GM23248 (cell line): ENCODE measurements at places on chromosomes 16 and 17.

DNA sequence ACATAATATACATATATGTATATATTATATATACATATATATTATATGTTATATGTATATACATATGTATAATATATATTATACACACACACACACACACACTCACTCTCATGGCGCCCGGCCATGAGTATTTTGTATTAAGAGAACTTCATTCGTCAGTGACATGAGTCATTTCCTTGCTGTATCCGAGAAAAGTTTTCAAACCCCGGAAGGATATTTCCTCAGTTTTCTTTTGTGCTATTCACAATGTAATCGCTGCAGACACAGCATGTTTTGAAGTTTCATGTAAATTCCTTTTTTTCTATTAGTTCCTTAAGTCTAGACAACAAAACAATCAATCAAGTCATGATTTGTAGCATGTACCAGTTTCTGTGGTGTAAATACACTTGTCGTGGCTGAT lies 33.3 kb downstream of the OR1D5 start:
- H3K36me3 ChIP-seq: no peaks in the 10 kb centered on the region
- H3K4me3 ChIP-seq: no peak overlapping the region
- H3K27ac ChIP-seq: no peak overlapping the region
- no peaks in the 10 kb centered on the region for H3K27me3 ChIP-seq
- no peaks in the 10 kb centered on the region for H3K4me1 ChIP-seq
- DNase-seq: peak; percentile 83

DNA sequence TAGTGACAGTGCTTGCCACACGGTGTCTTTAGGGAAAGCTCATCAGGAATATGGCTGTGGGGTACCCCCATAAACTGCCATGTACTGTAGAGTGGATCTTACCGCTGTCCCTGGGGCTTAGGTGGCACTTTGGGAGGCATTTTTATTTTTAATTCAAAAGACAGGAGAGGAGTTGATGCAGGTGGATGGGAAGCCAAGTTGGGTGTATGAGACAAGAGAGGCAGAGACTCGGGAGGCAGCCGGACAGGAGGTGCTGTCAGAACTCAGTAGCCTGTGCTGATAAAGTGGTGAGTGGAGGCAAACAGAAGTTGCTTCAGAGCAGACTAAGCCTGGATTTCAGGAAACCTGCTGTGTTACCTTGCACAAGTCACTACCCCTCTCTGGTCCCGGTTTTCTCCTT lies 185.9 kb downstream of the TMEM132E start:
- H3K4me3 ChIP-seq: no peak overlapping the region
- DNase-seq: no peak
- H3K36me3 ChIP-seq: no peaks in the 10 kb centered on the region
- H3K27ac ChIP-seq: no peak overlapping the region
- H3K27me3 ChIP-seq: no peaks in the 10 kb centered on the region
- no peaks in the 10 kb centered on the region for H3K4me1 ChIP-seq

- DNase-seq: peak; percentile 62
- no peak overlapping the region for H3K27ac ChIP-seq
- no peak overlapping the region for H3K4me3 ChIP-seq
- H3K27me3 ChIP-seq: peaks cover 24% of the 10 kb centered on the region
- no peaks in the 10 kb centered on the region for H3K4me1 ChIP-seq
- no peaks in the 10 kb centered on the region for H3K36me3 ChIP-seq
Measured at GRCh38 chr17:78133971-78134898, 3.7 kb downstream of the TMC8 start.

DNA sequence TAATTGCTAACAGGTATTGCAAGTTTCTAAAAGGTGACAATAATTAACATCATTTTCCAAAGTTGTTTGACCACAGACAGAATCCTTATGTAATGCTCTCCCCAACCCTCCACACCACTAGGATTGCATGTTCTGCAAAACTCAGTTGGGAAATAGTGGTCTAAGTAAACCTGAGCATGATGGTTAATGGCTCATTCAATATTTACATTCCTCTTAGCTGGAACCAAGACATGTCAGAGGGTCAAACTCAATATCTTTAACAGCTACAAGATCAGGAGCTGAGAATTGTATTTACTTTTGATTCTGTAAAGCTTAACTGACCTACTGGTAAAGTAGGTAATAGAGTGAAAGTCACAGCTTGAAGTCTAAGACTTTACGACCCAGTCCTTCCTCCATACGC lies 10.2 kb downstream of the MFSD6L start:
- no peak overlapping the region for H3K4me3 ChIP-seq
- no peaks in the 10 kb centered on the region for H3K4me1 ChIP-seq
- no peak overlapping the region for H3K27ac ChIP-seq
- no peaks in the 10 kb centered on the region for H3K36me3 ChIP-seq
- H3K27me3 ChIP-seq: no peaks in the 10 kb centered on the region; the same call in 1 of the 2 replicates
- DNase-seq: no peak

GRCh38 chr16:58028541-58029070 lies 3.1 kb downstream of the MMP15 start:
- no peaks in the 10 kb centered on the region for H3K4me1 ChIP-seq
- H3K27me3 ChIP-seq: no peaks in the 10 kb centered on the region; the same call in 1 of the 2 replicates
- no peak overlapping the region for H3K4me3 ChIP-seq
- H3K36me3 ChIP-seq: no peaks in the 10 kb centered on the region
- H3K27ac ChIP-seq: no peak overlapping the region
- DNase-seq: no peak

GRCh38 chr16:78571898-78572358 lies 472.5 kb downstream of the WWOX start:
- H3K4me1 ChIP-seq: no peaks in the 10 kb centered on the region
- no peak for DNase-seq
- no peak overlapping the region for H3K4me3 ChIP-seq
- H3K27ac ChIP-seq: no peak overlapping the region
- no peaks in the 10 kb centered on the region for H3K27me3 ChIP-seq

GRCh38 chr16:64971171-64971570 lies 150.7 kb downstream of the CDH11 start:
- H3K36me3 ChIP-seq: peaks cover 81% of the 10 kb centered on the region
- H3K4me3 ChIP-seq: no peak overlapping the region
- no peaks in the 10 kb centered on the region for H3K27me3 ChIP-seq
- H3K27ac ChIP-seq: no peak overlapping the region
- DNase-seq: no peak

- peak overlapping the region; percentile 44 for H3K27ac ChIP-seq
- peak; percentile 73 for DNase-seq
- H3K36me3 ChIP-seq: no peaks in the 10 kb centered on the region
- H3K4me1 ChIP-seq: peaks cover 20% of the 10 kb centered on the region
- H3K4me3 ChIP-seq: peak overlapping the region; percentile 65
Measured at GRCh38 chr16:85055493-85056210, 28.1 kb downstream of the KIAA0513 start.

DNA sequence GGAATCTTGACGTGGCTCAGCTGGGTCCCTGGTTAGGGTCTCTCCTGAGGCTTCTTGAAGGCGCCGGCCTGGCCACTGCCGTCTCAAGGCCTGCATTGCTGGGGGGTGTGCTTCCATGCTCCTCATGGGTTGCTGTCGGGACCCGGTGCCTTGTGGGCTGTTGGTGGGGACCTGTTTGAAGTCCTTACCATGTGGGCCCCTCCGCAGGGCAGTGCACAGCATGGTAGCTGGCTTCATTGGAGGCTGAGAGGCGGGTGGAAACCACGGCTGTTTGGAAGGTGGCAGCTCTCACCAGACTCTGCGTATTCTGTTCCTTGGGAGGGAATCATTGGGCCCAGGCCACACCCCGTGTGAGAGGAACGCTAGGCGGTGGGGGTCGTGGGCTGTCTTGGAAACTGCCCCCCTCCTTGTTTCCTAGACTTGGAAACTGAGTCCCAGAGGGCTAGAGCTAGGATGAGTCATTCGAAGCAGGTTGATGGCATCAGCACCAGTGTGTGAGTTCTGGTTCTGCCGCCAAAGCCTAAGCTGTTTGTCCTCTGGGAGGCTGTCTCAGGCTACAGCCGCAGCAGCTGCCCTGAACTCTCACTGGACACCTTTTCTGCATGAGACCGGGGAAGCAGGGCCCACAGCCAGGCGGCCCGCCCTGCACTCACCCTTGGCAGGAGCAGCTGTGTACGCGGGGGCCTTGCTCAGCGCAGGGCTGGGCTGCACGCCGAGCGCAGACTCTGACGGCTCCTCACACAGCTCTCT lies 35.2 kb downstream of the ZNF750 start:
- H3K27ac ChIP-seq: no peak overlapping the region
- no peaks in the 10 kb centered on the region; the same call in 1 of the 2 replicates for H3K4me1 ChIP-seq
- DNase-seq: no peak
- H3K27me3 ChIP-seq: no peaks in the 10 kb centered on the region

DNA sequence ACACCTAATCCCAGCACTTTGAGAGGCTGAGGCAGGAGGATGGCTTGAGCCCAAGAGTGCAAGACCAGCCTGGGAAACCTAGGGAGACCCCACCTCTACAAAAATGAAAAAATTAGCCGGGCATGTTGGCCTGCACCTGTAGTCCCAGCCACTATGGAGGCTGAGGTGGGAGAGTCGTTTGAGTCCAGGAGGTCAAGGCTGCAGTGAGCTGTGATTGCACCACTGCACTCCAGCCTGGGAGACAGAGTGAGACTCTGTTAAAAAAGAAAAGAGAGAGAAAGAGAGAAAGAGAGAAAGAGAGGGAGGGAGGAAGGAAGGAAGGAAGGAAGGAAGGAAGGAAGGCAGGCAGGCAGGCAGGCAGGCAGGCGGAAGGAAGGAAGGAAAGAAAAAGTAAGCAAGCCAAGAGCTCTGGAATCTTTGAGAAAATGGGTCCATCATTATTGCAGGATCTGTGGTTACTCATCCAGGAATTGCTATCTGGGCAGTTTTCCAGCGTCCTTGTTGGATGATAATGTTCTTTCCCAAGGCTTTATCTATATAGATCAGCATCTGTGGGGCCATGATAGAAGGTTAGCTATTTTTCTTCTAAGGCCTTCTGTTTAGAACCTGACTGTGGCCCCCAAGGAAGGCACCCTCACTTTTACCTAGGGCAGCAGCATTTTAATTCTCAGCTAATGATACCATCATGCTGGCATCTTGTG lies 533.2 kb upstream of the CDH5 start:
- H3K27ac ChIP-seq: no peak overlapping the region
- DNase-seq: peak; percentile 90
- H3K36me3 ChIP-seq: no peaks in the 10 kb centered on the region
- no peaks in the 10 kb centered on the region; the same call in 1 of the 2 replicates for H3K27me3 ChIP-seq

- no peaks in the 10 kb centered on the region for H3K4me1 ChIP-seq
- DNase-seq: no peak
- no peak overlapping the region for H3K27ac ChIP-seq
- no peak overlapping the region for H3K4me3 ChIP-seq
- H3K36me3 ChIP-seq: no peaks in the 10 kb centered on the region
Measured at GRCh38 chr16:49050607-49051006, 231.0 kb downstream of the CBLN1 start.

DNA sequence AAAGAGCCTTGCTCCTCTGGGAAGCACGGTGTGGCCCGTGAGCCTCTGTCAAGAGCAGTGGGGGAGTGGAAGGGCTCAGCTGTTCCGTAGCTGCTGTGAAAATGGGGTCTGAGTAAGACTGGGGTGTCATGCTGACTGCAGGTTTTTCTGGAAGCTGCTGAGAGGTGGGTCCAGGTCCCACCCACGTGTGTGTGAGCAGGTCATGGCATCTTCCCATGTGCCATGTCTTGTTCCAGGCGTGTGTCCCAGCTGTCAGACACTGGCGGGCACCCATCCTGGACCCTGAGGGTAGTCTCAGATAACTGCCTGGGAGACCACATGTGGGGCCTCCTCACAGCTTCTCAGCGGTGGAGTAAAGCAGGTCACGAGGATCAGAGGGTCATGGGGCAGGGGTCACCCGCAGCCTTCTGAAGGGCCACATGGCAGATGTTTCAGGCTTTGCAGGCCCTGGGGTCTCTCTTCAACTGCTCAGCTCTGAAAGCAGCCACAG lies 92.9 kb downstream of the NPIPB11 start:
- no peaks in the 10 kb centered on the region for H3K27me3 ChIP-seq
- no peak for DNase-seq
- 0 out of 2 replicates have a peak, but pooled peaks cover 10% of the 10 kb centered on the region for H3K4me1 ChIP-seq
- H3K4me3 ChIP-seq: no peak overlapping the region
- H3K27ac ChIP-seq: no peak overlapping the region
- no peaks in the 10 kb centered on the region for H3K36me3 ChIP-seq

DNA sequence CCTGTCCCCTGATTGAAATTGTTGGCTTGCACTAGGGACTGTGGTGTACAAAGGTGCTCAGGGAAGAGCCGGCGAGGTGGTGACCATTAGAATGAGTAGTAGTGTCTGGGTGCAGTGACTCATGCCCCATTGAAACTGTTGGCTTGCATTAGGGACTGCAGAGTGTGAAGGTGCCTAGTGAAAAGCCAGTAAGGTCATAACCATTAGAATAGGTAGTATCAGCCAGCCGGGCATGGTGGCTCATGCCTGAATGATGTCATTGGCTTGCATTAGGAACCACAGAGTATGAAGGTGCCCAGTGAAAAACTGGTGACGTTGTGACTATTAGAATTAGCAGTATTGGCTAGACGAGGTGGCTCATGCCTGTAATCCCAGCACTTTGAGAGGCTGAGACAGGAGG lies 78.9 kb downstream of the ABCC6 start:
- H3K4me3 ChIP-seq: no peak overlapping the region
- peaks cover 16% of the 10 kb centered on the region; the same call in 1 of the 2 replicates for H3K36me3 ChIP-seq

DNA sequence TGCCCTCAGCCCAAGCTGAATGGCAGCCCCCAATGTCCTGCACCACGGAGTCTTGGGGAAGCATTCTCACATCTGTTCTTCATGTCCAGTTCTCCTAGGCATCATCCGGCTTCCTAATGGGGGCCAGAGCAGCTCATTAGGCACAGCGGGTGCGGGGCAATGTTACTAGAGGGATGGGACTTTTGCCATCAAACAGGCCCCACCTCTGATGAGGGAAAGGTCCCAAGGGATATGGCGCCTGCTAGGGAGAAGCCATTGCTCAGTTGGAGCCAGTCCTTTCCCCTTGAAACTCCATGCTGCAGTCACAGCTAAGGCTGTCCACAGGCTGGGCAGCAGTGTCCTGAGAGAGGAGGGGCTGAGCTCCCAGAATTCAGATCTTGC lies 1.7 kb upstream of the DPH1 start:
- no peaks in the 10 kb centered on the region for H3K36me3 ChIP-seq
- H3K27ac ChIP-seq: no peak overlapping the region
- no peak for DNase-seq
- no peaks in the 10 kb centered on the region; the same call in 1 of the 2 replicates for H3K27me3 ChIP-seq
- no peak overlapping the region for H3K4me3 ChIP-seq

DNA sequence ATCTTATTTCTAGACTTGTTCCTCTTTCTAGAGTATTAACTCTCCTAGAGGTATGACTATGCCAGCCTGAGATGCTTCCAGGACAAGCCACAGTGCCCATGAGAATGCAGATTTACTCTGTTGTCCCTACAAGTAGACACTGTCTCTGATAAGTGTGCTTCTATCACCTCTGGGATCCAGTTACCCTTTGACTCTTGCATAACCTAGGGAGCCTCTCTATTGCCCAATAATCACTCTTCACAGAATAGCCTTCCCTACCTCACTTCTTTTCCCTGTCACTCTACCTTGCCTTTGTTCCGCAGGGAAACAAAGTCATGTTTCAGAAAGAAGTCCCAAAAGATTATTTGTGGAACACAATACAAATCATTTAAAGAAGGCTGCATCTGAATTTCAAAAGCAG lies 1.6 kb upstream of the KRT34 start:
- H3K4me1 ChIP-seq: peaks cover 43% of the 10 kb centered on the region
- H3K27ac ChIP-seq: no peak overlapping the region
- H3K4me3 ChIP-seq: no peak overlapping the region
- DNase-seq: no peak
- no peaks in the 10 kb centered on the region for H3K27me3 ChIP-seq

GRCh38 chr17:82619641-82620040 lies 28.6 kb downstream of the WDR45B start:
- no peaks in the 10 kb centered on the region for H3K27me3 ChIP-seq
- H3K4me1 ChIP-seq: no peaks in the 10 kb centered on the region
- no peak overlapping the region for H3K4me3 ChIP-seq
- DNase-seq: no peak

GRCh38 chr16:26830428-26831127 lies 236.1 kb upstream of the C16orf82 start:
- no peaks in the 10 kb centered on the region for H3K36me3 ChIP-seq
- H3K27me3 ChIP-seq: peaks cover 20% of the 10 kb centered on the region
- H3K27ac ChIP-seq: no peak overlapping the region
- DNase-seq: peak; percentile 20
- H3K4me1 ChIP-seq: no peaks in the 10 kb centered on the region
